Transverse colon (tissue), 4 donors: ENCODE measurements at places on chromosomes 5 and 9. TPM values are rescaled to one million over a fixed set of nuclear protein-coding genes. Genes with fewer than 3 reads are reported as not detected.

DNA sequence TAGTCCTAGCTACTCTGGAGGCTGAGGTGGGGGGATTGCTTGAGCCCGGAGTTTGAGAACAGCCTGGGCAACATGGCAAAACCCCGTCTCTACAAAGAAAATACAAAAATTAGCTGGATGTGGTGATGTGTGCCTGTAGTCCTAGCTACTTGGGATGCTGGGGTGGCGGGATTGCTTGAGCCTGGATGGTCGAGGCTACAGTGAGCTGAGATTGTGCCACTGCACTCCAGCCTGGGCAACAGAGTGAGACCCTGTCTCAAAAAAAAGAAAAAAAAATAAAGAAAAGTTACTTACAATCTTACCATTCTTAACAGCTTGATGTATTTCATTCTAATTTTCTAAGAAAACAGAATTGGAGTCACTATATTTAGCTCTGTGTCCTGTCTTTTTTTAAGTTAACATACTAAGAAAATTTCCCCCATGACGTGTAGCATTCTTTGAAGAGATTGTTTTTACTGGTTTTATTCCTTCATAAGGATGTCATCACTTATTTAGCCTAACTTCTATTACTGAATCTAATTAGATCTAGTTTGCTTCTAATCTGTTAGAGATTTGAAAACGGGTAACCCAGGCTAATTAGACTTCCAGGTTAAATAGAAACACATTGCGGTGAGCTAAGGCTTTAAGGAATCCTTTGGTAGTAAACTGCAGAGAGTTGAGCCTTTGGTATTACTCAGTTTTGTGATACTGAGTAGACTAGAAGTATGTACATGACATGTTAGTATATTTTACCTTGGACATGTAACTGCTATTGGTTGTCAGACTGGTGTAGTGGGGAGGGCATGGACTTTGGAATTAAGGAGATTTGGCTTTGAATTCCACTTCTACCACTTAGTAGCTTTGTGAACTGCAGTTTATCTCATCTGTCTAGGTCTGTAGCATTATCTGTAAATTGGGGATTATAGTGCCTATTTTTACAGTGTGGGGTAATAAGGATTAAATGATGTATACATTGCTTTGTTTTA lies 24.0 kb downstream of the HSPA4 start:
- H3K27me3 ChIP-seq, result no peaks in the 10 kb centered on the region
- H3K27ac ChIP-seq, result no peak overlapping the region
- peaks cover 8% of the 10 kb centered on the region for H3K4me1 ChIP-seq
- H3K36me3 ChIP-seq, result no peaks in the 10 kb centered on the region
- no peak for DNase-seq
- H3K4me3 ChIP-seq, result no peak overlapping the region

The BARX1 gene
- total RNA-seq, result not detected

The IL17B gene
- not detected for total RNA-seq

The MED22 gene
- 21.5 TPM for total RNA-seq

- no peak overlapping the region for H3K4me3 ChIP-seq
- H3K27me3 ChIP-seq, result no peaks in the 10 kb centered on the region
- DNase-seq, result no peak
- no peaks in the 10 kb centered on the region for H3K36me3 ChIP-seq
- peaks cover 10% of the 10 kb centered on the region for H3K4me1 ChIP-seq
- no peak overlapping the region for H3K27ac ChIP-seq
These were observed 4.7 kb upstream of the ZFR start for GRCh38 chr5:32449262-32449661.

The IL7R gene
- total RNA-seq, result 9.1 TPM

DNA sequence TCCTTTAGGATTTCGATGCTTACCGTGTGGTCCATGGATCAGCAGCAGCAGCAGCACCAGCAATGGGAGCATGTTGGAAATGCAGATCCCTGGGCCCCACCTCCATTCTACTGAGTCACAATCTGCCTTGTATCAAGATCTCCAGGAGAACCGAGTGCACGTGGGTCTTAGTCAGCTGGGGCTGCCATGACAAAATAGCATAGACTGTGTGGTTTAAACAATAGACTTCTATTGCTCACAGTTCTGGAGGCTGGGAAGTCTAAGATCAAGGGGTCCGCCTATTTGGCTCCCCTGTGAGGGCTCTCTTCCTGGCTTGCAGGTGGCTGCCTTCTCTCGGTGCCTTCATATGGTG lies 1.3 kb upstream of the PROP1 start:
- DNase-seq, result no peak
- H3K27ac ChIP-seq, result no peak overlapping the region
- no peaks in the 10 kb centered on the region for H3K36me3 ChIP-seq
- no peaks in the 10 kb centered on the region for H3K4me1 ChIP-seq

The ABLIM3 gene
- 6.5 TPM for total RNA-seq

GRCh38 chr5:35058374-35058788 lies 10.6 kb upstream of the AGXT2 start:
- no peaks in the 10 kb centered on the region for H3K36me3 ChIP-seq
- DNase-seq, result no peak
- H3K4me1 ChIP-seq, result no peaks in the 10 kb centered on the region
- no peak overlapping the region for H3K27ac ChIP-seq
- H3K4me3 ChIP-seq, result no peak overlapping the region

DNA sequence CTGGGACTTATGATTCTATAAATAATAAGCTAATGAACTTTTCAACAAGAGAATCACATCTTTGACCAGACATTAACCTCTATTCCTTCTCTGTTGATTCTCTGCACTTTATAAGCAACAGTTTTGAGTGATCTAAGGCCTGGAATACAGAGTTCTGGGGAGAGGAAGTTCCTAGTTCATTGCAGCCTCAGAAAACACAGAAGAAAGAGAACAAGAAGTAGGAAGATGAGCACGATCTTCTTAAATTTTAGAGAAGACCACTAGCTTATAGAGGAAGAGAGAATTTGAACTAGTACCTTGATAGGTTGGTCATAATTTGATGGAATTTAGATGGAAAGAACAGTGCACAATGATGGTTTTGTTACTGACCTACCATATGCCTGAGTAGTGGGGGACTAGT lies 8.5 kb upstream of the C9orf72 start:
- no peak overlapping the region for H3K27ac ChIP-seq
- no peaks in the 10 kb centered on the region for H3K4me1 ChIP-seq
- no peaks in the 10 kb centered on the region for H3K36me3 ChIP-seq
- DNase-seq, result no peak
- H3K4me3 ChIP-seq, result no peak overlapping the region
- no peaks in the 10 kb centered on the region for H3K27me3 ChIP-seq

GRCh38 chr5:172827841-172828240 lies 6.2 kb upstream of the ERGIC1 start:
- no peaks in the 10 kb centered on the region for H3K36me3 ChIP-seq
- H3K27ac ChIP-seq, result no peak overlapping the region
- no peak for DNase-seq
- no peaks in the 10 kb centered on the region for H3K4me1 ChIP-seq
- no peaks in the 10 kb centered on the region for H3K27me3 ChIP-seq

- DNase-seq, result no peak
- no peaks in the 10 kb centered on the region for H3K36me3 ChIP-seq
- H3K4me1 ChIP-seq, result no peaks in the 10 kb centered on the region
- H3K27ac ChIP-seq, result no peak overlapping the region
These were observed 62.8 kb upstream of the ZFAND5 start for GRCh38 chr9:72427801-72428200.

The C5orf58 gene
- total RNA-seq, result 0.79 TPM

The CCDC152 gene
- total RNA-seq, result 0.48 TPM

- no peaks in the 10 kb centered on the region for H3K36me3 ChIP-seq
- peaks cover 4% of the 10 kb centered on the region for H3K4me1 ChIP-seq
These were observed 315.2 kb downstream of the ARHGAP26 start for GRCh38 chr5:143085319-143085917.

DNA sequence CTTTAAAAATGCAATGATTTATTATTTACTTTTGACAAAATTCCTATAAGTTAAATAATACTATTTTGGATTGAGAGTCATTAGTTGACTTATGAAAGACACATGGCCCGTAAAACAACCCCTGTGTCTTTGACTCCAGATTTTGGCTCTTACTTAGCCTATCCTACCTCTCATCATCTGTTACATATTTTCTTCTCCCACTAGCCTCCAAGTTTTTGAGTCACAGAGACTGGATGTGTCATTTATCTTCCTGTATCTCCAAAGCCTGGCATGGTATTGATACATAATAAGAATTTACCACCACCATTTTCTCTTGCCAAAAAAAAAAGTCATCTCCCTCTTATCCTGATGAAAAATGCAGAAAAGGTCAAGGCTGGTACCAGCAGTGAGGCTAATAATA lies 99.9 kb downstream of the GABRB2 start:
- no peak overlapping the region for H3K4me3 ChIP-seq
- H3K27me3 ChIP-seq, result no peaks in the 10 kb centered on the region
- H3K4me1 ChIP-seq, result no peaks in the 10 kb centered on the region
- no peak for DNase-seq
- no peak overlapping the region for H3K27ac ChIP-seq
